Epithelial cell of prostate (primary cell): ENCODE measurements at places on chromosomes 16 and 17.

GRCh38 chr17:28482551-28483199 is 9.2 kb downstream of the SLC13A2 start:
- no peak for DNase-seq

GRCh38 chr17:65011047-65011446 is 45.5 kb downstream of the GNA13 start:
- DNase-seq: no peak

DNA sequence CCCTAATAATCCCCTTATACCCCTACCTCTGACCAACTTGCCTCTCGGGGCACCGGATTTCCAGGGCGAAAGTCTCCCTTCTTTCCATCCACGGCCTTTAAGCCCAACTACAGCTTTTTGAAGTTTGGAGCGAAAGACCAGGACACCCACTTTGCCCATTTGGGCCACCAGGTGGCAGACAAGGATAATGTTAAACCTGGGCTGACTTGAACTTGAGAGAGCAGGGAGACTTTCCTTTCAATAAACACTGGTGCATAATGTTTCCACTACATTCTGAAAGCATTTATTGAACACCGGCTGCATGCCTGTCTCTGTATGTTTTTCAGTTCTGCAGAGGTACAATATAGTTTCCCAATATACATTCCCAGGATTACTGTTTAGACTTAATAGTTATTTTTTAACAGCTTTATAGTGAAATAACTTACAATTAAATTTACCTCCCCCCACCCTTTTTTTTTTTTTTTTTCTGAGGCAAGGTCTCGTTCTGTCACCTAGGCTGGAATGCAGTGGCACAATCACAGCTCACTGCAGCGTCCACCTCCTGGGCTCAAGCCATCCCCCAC is 6.9 kb upstream of the CES3 start:
- DNase-seq: no peak

- DNase-seq: no peak
Measured at GRCh38 chr16:81716478-81717225, 62.4 kb upstream of the PLCG2 start.

DNA sequence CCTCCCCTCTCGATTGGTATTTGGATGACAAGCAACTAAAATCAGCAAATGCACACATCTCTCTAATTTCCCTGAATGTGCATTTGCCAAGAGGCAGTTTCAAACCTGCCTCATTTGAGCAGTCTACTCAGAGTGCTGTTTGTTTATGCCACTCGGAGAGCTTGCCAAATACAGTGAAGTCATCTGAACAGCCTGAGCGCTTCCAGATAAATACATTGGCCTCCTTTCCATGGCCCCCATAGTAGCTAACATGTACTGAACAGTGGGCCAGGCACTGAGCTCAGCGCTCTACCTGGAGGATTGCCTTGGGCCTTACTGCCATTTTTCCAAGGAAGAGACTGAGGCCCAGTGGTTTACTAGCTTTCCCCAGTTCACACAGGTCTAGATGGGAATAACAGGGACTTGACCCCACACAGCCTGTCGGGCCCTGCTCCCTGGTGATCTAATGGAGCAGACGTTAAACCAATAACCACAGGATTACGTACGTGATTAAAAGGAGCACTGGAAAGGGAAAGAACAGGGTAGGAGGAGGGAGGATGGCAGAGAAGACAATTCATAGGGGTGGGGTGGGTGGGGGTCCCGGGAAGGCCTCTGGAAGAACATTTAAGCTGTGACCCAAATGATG is 18.7 kb upstream of the ANKRD40CL start:
- peak; percentile 31 for DNase-seq

- no peak for DNase-seq
Measured at GRCh38 chr16:89300311-89300975, 82.9 kb downstream of the ZNF778 start.

- no peak for DNase-seq
Measured at GRCh38 chr17:56616239-56616638, 22.7 kb downstream of the NOG start.
